ENCODE measurements at places on chromosomes 6 and 20. TPM values are rescaled to one million over a fixed set of nuclear protein-coding genes. Genes with fewer than 3 reads are reported as not detected.

The ADA gene
- 4.1 TPM for total RNA-seq

The ITPR3 gene
- total RNA-seq = 50.1 TPM

The NOX3 gene
- not detected for total RNA-seq

The ZNF391 gene
- 0.57 TPM for total RNA-seq

DNA sequence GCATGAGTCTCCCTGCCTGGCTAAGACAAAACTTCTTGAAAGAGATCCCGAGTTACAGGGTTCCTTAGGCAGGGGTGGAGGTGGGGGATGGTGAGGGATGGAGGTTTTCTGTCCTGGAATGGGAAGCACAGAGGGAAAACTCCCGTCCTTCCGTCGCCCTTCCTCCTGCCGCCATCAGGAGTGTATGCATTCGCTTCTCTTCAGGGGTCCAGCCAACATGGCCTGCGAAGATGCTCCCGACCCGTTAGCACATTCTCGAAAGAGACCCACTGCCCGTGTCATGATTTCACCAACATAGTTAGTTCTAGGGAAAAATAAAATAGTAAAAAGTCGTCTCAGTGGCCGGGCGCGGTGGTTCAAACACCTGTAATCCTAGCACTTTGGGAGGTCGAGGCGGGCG, 37.1 kb downstream of the KIF25 start:
- no peak for DNase-seq

GRCh38 chr6:139490482-139490881, 116.0 kb upstream of the CITED2 start:
- peak; percentile 73 for DNase-seq

- DNase-seq = no peak
These were observed 246.0 kb upstream of the ECI2 start for GRCh38 chr6:4381381-4381780.

DNA sequence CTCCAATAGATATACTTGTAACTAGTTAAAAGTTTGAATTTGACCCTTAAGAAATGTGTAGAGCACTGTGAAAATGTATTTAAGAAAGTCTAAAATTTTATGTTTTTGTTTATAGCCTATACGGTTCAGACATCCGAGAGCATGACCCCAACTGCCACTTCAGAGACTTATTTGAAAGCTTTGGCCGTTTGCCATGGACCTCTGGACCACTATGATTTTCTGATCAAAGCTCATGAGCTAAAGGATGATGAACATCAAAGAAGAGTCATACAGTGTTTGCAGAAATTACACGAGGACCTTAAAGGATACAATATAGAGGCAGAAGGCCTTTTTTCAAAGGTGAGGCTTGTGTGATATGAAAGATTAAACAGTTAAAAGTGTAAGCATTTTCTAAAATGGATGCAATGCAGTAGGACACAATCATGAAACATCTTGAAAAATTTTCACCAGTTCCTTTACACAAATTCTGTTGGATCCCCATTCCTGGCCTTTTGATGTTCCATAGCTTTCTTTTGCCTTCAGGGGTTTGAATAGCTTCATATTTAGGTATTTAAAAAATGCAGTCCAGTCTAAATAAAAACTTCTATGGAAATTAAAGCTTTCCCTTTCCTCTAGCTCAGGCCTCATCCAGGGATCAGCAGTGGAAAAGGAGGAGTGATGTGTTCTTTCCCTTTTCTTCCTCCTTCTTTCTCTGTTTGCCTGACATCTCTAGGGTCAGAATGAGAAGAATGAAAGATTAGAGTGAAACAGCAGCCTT, 29.0 kb downstream of the AFG1L start:
- no peak for DNase-seq

DNA sequence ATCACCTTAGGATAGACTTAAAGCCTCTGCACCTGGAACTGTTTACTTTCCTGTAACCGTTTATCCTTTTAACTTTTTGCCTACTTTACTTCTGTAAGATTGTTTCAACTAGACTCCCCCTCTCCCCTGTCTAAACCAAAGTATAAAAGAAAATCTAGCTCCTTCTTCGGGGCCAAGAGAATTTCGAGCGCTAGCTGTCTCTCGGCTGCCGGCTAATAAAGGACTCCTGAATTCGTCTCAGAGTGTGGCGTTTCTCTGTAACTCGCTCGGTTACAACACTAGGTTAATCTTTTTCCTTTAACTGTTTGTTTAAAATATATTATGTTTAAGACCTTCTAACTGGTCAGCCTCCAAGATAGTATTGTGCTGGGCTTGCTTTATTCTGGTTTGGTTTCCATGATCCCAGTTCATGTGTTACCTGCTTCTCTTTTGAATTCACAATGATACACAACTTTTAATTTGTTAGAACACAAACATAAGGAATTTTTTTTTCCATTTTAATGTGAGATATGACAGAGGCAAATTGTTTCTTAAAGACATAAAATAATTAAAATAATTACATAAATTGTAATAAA, 8.7 kb upstream of the NQO2 start:
- no peak for DNase-seq

DNA sequence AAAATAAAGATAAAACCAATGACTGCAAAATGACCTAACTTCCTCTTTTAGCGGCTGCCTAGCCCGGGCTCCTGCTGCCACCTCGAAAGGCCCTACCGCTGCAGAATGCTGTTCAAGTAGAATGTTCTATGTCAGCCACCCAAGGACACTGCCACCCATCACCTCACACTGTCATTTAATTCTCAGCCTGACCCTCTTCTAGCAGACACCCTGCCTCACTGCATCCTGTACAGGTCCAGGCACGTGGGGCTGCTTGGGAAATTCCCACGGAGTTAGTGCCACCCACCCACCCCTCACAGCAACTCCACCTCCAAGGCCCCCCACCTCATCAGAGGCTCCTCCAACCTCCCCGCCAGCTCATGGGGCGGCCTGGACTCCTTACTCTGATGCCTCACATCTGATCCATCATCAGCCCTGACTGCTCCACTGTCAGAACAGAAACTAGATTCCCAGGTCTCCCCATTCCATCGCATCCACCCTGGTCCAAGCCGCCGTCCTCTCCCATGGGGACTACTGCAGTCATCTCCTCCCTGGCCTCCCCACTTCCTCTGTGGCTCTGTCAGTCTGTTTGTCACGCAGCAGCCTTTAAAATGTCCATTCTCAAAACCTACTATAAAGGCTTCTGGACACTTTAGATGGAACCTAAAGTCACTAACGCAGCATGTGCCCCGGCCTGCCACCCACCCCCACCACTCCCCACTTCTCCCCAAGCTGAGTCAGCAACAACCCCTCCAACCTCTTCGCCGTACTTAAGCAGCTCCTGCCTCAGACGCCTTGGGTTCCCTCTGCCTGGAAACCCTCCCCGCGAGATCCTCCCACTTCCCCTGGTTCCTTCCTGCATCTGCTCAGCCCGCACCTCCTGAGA, 17.0 kb downstream of the NFATC2 start:
- DNase-seq = no peak

DNA sequence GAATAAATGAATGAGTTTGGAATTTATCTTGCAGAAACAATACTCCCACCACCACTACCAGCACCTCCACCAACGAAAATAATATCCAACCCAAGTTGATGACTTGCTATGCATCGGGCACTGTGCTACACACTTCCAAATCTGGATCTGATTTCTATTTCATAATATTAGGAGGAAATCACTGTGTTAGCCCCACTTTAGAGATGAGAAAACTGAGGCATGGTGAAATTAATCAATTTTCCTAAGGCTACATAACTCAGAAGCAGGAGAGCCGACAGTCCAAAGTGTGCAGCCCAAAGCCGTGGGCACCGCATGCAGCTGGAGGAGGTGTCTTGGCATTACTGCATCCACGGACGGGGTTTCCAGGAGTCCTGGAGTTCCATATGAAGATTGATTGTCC, 17.6 kb downstream of the TCF15 start:
- no peak for DNase-seq

- DNase-seq = no peak
These were observed 788.9 kb downstream of the TBC1D32 start for GRCh38 chr6:120545353-120545752.

DNA sequence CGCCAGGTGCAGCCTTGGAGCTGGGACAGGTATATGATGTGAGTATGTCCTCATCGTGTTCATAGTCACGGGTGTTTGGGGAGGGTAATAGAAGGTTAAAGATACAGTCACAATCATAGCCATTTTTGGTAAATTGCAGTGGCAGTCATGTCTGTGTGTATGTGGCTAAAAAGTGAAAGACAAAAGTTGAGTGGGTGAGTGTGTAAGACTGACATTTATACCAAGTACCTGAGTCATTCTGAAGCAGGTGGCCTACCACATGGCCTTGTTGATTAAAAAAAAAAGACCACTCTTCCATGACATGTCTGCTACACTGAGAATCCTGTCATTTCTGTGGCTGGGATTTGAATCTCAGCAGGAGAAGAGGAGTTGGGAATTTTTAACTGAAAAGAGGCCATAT, 181.9 kb downstream of the SCP2D1 start:
- no peak for DNase-seq

GRCh38 chr6:140438346-140438735, 1063.9 kb upstream of the CITED2 start:
- DNase-seq = peak; percentile 22

- no peak for DNase-seq
These were observed 45.4 kb upstream of the AGPAT4 start for GRCh38 chr6:161319231-161319630.

DNA sequence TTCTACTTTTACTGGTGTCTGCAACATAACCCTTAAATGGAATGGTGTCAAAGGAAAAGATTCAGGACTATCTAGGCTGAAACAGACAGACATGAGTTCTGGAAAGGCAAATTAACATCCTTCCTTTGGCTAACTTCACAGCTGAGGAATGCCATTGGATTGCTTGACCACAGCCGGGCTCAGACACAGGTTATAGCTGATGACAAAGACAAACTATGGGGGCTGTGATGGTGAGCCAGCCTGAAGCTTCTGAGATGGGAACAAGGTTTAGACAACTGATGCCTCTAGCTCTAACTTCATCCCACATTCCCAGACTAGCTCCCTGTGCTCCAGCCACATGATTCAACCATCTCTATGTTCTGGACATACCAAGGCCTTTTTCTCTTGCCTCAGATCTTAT, 15.3 kb downstream of the POLR1C start:
- no peak for DNase-seq

- no peak for DNase-seq
These were observed 264.4 kb downstream of the HACE1 start for GRCh38 chr6:104595311-104595820.

DNA sequence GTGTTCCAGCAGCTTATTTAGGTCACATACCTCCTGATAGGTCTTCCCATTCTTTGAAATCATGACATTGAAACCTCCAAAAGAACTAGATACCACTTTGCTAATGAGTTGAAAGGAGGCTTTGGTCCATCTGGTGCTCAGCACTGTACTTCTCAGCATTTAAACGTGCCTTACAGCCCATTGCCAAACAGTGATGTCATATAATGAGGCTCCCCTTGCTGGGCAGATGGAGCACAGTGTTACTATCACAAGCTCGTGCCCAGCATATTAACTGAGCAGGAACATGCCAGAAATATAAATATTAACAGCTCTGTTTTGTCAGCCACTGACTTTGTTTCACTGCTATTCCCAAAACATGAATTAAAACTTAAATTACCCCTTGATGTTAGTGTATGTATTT, 25.5 kb upstream of the MAPK13 start:
- DNase-seq = no peak

DNA sequence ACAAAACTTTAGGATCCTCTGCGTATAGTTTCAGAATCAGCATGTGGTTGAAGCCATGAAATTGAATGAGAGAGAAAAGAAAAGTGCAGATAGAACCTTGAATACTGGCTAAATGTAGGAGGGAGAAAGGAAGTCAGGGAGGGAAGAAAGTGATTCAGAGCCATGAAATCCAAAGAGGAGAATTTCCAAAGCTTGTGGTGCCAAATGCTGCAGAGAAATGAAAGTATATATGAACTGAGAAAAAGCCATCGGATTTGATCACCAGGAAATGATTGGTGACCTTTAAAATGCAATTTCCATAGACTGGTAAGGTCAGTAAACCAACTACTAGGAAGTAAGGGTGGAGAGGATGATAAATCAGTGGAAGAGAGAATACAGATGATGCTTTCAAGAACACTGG, 142.3 kb downstream of the TFAP2A start:
- DNase-seq = no peak

Measured in LHCN-M2 (cell line).